ENCODE measurements at places on chromosomes 7 and 10.

DNA sequence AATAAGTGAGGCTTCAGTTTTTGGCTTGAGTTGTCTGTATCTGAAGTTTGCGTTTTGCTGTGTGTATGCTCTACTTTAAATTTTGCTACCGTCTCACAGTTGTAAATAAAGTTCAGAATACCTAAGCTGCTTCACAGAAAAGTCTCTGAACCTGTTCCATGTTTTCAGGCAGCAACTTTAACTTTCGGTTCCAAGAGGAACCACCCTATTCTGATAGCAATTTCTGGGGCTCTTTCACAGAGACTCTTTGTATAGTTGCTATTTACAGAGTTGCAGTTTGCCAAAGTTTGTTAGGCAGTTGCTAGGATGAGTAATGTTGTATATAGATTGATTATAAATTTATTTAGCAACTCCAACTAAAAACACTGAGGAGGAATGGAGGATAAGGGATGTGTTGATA, 5.7 kb downstream of the FAM221A start:
- no peak for DNase-seq

- no peak for DNase-seq
Measured at GRCh38 chr7:98567991-98568390, 49.1 kb upstream of the NPTX2 start.

GRCh38 chr10:11685787-11686218, 56.4 kb upstream of the ECHDC3 start:
- DNase-seq: peak; percentile 83

DNA sequence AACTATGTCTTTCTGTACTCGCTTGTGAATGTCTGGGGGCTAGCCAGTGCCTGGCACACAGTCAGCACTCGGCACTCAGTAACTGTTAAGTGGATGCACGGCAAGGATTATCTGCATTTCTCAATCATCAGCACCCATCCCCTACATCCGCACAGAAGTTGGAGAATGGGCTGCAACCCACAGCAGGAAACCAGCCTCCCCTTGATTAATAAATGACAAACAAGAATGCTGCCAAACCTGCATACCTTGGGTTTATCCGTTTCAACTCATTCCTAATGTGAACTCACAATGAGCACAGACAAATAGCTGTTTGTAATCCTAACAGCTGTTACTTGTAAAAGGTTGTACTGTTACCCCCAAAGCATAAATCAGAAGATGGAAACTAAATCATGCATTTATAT, 28.9 kb downstream of the PPP1R3C start:
- no peak for DNase-seq

DNA sequence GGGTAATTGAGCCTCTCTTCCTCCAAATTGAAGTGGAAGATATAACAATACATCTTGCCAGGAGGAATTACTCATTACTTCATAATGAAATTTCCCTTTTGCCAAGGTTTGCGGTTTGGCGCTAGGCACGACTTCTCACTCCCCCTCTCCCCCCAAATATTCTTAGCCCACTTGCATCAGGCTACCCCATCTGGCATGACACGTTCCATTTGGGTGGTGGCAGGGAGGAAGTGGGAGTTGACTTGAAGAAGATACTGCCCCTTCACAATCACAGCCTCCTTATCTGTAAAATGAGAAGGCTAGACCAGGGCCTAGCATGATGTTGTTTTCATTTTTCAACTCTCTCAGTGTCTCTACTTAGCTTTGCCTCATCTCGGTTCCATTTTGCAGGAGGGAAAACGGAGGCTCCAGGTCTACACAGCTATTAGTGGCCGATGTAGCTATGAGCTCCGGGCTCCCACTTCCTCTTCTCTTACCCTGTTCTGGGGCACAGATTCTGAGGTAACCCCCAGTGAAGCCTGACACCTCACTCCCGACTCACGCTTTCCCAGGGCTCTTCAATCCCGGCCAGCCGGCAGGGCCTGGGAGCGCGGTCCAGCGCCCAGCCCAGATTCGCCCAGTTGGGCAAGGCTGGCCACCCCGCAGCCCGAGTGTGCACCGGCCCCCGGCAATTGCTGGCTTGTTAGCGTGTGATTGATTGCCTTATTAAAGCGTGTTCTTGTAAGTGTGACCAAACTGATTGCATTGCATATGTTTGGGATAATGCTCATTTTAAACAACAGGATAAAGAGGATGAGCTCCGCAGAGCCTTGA, 6.5 kb downstream of the EVX1 start:
- no peak for DNase-seq

DNA sequence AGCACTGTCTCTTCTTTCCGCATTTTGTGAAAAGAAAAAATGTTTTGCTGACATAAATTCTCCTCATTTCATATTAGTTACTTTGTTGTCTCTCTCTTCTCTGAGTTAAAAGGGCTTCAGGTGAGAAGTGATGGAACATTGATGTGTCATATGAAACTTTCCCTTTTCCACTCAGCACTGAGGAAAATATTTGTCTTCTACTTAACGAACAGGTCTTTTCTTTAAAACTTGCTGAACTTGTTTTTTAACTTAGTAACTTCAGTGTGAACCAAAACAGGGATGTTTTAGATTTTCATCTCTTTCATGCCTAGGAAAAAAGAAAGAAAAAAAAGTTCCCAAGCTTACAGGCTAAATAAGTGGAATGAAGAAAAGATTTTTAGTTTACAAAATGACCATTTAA, 19.0 kb upstream of the TSPAN12 start:
- no peak for DNase-seq

GRCh38 chr7:127392182-127392565, 334 bp downstream of the ZNF800 start:
- DNase-seq: peak; percentile 91

DNA sequence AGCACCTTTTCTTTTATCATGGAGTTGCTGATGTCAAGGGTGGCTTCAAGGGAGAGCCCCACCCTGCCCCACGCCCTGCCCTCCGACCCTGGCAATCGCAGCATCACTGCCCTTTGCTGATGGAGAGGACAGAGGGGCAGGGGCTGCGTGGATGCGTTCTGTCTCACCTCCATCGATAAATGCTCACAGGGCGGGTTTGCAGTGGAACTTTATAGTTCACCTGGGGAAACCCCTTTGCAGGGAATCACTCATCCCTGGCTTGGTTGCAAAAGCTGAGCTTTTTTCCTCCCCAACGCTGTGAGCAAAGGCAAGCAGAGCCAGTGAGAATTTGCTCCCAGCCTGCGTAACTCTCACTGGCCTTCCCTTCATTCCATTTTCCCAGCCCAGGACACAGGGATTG, 176.8 kb downstream of the WDR37 start:
- no peak for DNase-seq

DNA sequence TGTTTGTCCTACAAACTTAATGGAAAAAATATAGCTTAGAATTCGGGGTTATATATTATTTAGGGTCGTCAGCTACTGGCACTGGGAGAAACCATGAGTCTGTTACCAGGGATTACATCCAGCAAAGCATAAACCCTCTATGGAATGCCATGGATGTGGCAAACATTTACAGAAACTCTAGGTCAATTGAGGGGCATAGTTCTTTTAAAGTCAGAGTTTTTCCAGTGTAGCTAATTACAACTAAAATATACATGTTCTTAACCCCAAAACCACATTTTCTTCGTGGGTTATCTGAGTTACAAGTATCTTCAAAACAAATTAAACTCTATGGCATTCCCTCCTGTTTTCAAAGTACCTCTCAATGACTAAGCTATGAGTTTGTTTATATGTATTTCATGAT, 99.3 kb upstream of the THSD7A start:
- no peak for DNase-seq

DNA sequence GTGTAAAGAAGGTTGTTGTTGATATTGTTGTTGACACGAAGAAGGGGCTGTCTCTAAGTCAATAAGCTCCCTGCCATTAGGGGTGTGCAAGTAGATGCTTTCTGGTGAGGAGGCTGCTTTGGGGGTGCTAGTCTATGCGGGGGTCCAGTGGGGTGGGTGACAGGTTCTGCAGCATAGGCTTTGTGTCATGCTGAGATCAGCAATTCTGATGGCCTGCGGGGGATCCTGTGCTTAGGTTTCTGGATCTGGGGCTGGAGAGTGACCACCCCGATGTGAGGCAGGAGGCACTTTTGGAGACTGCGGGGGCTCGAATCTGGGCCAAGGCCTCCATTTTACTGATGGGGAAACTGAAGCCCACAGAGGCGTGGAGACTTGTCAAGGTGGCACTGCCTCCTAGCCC, 5.1 kb downstream of the AQP1 start:
- DNase-seq: no peak

- no peak for DNase-seq
Measured at GRCh38 chr7:101905203-101905865, 87.9 kb downstream of the CUX1 start.

DNA sequence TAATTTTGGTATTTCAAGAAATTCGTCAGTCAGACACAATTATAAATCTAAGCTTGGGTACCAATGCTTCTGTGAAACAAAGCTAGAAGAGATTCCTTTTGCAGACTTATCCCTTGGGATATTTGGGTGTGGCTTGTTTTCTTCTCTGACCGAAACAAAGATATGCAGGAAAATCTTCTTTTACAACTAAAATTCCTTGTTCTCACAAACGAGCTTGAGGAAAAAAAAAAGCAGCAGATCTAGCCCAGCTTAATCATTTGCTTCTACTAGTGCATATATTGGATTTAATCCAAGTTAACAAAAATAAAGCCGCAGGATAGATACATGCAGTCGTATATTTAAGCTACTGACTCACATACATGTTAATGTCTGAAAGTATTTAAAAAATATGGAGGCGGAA, 104.2 kb downstream of the PRTFDC1 start:
- DNase-seq: no peak

GRCh38 chr7:66542049-66542448, 86.6 kb upstream of the KCTD7 start:
- DNase-seq: no peak

DNA sequence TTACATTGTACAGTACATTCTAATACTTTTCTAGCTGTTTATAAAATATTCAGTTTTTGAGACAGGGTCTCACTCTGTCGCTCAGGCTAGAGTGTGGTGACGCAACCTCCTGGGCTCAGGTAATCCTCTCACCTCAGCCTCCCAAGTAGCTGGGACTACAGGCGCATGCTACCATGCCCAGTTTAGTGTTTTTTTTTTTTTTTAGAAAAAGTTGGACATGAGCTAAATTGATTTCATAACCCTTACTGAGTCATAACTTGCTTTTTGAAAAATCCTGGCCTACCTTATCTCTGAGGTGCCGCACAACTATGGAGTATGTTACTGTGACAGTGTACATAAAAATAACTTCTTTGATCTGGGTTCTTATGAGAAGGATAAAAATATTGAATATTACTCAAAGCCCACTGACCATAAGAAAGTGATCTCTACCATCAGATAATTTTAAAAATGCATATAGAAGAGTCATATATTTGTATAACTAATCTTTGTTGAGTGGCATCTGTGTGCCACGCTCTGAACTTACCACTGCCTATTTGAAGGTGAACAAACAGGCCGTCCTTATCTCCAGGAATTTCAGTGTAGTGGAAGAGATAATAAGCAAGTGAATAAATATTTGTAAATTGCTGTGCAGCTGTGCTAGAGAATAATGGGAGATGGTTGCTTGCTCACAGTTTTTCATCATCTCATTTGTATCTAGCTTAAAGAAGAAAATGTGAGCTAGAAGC, 73.2 kb downstream of the PPP1R9A start:
- DNase-seq: no peak

DNA sequence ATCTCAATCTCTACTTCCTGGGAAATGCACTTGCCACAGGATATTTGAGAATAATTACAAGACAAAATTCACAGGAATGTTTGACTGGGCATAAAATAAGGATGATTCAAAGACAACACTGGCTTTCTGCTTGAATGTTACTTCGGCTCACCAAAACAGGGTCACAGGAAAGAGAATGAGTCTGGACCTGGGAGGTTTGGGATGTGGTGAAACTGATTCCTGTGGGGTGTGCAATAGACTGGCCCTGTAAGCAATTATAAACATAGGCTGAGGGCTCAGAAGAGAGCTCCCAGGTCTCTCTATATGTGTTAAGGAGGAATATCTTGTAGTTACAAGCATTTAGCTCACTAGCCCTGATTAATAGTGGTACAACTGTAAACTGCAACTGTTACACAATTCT, 613.9 kb upstream of the CELF2 start:
- no peak for DNase-seq

- DNase-seq: no peak
Measured at GRCh38 chr10:106268000-106268399, 896.5 kb downstream of the SORCS1 start.

- no peak for DNase-seq
Measured at GRCh38 chr7:26458466-26459145, 166.9 kb downstream of the SNX10 start.

GRCh38 chr10:81884856-81885255, 9.9 kb downstream of the NRG3 start:
- no peak for DNase-seq

DNA sequence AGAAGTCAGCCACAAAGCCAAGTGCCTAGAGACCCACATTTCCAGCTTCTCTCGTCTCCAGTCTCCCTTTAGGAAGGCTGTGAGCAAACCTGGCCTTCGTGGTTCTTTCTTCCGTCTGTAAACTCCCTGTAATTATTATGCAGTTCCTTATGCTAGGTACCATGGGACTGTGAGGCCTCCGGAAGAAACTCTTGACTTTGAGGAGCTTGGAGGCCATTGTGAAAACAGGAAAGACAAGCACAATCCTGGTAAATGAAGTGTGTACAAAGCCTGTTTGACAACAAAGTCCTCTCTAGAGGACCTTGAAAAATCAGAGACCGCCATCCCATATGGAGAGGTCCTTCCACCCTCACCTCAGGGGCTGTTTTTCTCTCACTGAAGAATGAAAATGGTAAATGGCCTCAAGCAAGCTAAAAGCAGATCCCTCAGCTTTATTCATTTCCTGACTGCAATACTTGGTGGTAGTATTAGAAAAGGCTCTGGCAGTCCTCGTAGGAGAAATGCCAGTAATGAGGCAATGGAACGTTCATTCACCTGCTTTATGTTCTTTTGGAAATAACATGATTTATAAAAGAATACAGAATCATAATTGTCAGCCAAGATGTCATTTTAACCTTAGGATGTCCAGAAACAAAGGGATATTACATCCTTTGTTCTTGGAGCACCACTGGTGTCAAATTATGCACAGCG, 926.4 kb downstream of the LRMDA start:
- DNase-seq: no peak

DNA sequence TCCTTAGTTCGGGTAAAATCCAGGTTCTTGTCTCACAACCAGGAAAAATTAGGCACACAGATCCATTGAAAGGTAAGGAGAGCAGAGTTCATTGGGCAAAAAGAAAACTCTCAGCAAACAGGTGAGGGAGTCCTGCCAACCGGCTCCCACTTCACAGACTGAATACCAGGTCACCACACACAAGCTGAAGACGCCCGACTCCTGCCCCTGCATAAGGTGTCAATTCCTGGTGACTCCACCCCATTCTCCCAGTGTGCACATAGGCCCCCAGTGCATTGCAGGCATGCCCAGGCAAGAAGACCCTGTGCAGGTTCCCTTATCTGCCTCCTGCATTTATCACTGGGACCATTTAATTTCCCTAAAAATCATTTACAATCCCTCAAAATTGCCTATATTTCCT, 354.6 kb downstream of the LRRTM3 start:
- DNase-seq: no peak

GRCh38 chr7:12834782-12835181, 147.3 kb downstream of the ARL4A start:
- no peak for DNase-seq
